ENCODE measurements at places on chromosomes 1 and 21. TPM values are rescaled to one million over a fixed set of nuclear protein-coding genes. Genes with fewer than 3 reads are reported as not detected.

The ESPN gene
- total RNA-seq, result 2.2 TPM

The PIK3CD gene
- total RNA-seq, result 7.3 TPM

GRCh38 chr1:38918568-38918967 is 23.1 kb downstream of the RHBDL2 start:
- H3K36me3 ChIP-seq, result no peaks in the 10 kb centered on the region
- no peak overlapping the region for H3K27ac ChIP-seq
- no peaks in the 10 kb centered on the region for H3K27me3 ChIP-seq
- H3K4me3 ChIP-seq, result no peak overlapping the region

DNA sequence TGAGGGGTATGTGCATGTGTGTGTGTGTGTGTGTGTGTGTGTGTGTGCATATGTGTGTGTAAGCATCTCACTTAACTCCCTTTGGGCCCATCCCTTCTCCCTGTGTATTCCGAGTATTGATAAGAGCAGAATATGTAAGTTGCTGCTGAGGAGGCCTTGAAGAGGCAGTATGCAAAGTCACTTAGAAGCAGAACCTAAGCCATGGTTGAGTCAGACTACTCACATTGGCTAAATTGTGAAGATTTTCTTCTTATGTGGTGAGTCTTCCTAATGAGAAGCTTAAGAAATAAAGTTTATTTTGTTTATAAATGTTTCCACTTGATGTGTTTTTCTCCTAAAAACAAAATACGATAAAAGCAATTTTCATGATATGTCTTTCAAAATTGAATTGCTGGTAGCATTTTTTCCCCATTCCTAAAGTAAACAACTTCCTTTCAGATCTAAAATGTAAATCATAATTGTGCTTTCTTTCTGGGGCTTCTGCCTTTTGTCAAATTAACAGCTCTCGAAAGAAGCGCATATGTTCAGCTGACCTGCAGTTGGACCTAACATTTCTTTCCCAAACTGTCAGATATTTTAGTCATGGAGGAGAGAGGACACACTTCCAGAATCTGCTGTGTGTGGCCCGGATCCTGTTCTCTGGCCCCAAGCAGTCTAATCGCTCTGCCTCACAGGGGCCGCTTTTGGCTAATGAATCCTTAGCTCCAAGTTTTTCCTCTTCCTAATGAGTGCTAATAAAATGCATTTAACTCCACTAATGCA is 284.0 kb downstream of the DUSP10 start:
- H3K27ac ChIP-seq, result no peak overlapping the region
- DNase-seq, result no peak

DNA sequence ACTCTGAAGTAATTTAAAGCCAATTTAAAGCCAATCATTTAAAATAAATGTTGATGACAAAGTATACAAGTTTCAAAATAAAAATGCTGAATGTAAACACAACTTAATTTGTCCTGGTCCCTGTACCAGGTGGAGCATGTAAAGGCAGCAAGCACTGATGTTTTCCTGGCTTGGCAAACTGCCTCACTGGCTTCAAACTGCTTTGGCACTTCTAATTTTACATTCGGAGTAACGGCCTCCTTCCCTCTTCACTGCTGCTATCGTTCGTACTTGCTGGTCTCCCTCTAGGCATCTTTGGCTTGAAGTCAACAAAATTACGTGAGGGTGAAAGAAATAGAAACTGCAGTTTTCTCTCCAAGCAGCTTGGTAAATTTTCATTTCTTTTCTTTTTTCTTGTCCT is 287.9 kb downstream of the LTN1 start:
- H3K27ac ChIP-seq, result no peak overlapping the region
- H3K27me3 ChIP-seq, result no peaks in the 10 kb centered on the region
- H3K36me3 ChIP-seq, result no peaks in the 10 kb centered on the region
- H3K4me1 ChIP-seq, result no peaks in the 10 kb centered on the region
- DNase-seq, result no peak

DNA sequence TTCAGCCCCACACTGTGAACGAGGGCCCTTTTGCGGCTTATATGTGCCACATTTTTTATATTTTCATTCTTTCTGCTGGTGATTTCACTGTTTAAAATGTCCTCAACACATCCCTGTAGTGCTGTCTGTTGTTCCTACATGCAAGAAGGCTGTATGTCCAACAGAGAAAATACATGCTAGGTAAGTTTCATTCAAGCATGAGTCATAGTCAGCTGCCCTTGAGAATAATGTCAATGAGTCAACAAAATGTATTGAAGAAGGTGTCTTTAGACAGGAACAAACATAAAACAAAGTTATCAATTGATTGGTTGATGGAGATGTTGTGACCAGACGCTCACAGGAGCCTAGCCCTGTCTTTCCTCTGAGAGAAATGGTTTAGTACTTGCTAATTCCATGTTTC is 553.4 kb downstream of the PLPP3 start:
- H3K36me3 ChIP-seq, result no peaks in the 10 kb centered on the region
- H3K4me3 ChIP-seq, result no peak overlapping the region
- no peaks in the 10 kb centered on the region for H3K27me3 ChIP-seq
- H3K27ac ChIP-seq, result no peak overlapping the region
- no peak for DNase-seq
- H3K4me1 ChIP-seq, result no peaks in the 10 kb centered on the region
